Gastrocnemius medialis (tissue), 4 donors: ENCODE measurements at places on chromosomes 2 and 18. TPM values are rescaled to one million over a fixed set of nuclear protein-coding genes. Genes with fewer than 3 reads are reported as not detected.

The PELI1 gene
- 5.6 TPM for total RNA-seq

The REG3A gene
- not detected for total RNA-seq

The NEURL3 gene
- total RNA-seq: not detected

DNA sequence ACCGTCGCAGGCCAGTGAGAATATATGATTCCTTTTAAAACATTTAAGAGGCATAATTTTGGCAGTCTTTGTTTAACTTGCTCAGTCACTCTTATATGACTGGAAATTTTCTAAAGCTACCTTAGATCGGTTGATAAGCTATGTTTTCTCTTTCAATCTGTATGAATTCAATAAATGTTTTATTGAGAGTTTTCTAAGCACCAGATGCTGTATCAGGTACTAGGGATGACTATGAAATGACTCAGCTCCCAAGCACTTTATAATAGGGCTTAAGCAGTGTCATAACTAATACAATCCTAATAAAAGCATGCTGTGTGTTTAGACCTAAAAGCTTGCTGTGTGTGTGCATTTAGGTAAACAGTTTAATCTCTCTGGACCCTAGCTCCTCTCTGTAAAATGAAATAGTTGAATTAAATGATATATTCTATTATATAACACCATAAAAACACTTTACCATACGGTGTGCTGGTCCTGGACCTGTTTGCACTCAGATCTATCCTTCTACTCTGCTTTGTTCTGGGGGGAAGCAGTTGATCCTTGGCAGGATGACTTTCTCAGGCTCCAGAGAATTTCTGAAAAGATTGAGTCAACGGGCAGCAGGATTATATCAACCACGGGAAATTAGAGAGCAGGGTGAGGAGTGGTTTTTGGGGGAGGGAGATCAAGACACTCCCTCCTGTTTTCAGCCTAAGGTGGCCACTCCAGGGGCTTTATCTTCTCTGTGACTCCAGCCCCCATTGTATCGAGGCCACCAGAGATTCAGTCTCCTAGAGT lies 26.1 kb upstream of the SLC38A11 start:
- H3K4me1 ChIP-seq: no peaks in the 10 kb centered on the region
- H3K4me3 ChIP-seq: no peak overlapping the region

DNA sequence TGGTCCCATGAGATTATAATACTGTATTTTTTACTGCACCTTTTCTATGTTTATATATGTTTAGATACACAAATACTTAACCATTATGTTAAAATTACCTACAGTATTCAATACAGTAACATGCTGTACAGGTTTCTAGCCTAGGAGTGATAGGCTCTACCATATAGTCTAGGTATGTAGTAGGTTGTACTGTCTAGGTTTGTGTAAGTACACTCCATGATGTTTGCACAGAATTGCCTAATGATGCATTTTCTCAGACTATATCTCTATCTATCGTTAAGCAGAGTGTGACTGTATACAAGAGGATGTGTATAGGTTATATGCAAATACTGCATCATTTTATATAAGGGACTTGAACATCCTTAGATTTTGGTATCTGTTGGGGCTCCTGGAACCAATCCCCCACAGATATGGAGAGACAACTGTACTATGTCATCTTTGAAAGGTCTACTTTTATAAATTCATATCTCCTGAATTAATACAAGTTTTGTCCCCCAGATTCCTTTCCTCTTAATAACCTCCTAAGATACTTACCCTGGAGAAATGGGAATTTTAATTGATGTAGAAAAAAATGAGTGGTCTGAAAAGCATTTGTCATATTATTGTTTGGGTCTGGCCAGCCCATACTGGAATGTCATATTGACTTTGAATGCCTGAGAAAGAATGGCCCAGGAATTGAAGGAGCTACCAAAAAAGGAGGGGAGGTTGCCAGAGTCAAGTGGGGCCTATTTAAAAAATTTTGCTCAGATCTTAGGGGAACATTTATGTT lies 36.6 kb downstream of the EHBP1 start:
- no peak overlapping the region for H3K4me3 ChIP-seq
- H3K27ac ChIP-seq: no peak overlapping the region
- no peaks in the 10 kb centered on the region for H3K36me3 ChIP-seq
- H3K27me3 ChIP-seq: no peaks in the 10 kb centered on the region
- no peaks in the 10 kb centered on the region for H3K4me1 ChIP-seq

- H3K4me3 ChIP-seq: no peak overlapping the region
- H3K27ac ChIP-seq: no peak overlapping the region
- no peaks in the 10 kb centered on the region for H3K36me3 ChIP-seq
- DNase-seq: no peak
- no peaks in the 10 kb centered on the region for H3K27me3 ChIP-seq
Measured at GRCh38 chr2:47237375-47238334, 82.5 kb upstream of the STPG4 start.

DNA sequence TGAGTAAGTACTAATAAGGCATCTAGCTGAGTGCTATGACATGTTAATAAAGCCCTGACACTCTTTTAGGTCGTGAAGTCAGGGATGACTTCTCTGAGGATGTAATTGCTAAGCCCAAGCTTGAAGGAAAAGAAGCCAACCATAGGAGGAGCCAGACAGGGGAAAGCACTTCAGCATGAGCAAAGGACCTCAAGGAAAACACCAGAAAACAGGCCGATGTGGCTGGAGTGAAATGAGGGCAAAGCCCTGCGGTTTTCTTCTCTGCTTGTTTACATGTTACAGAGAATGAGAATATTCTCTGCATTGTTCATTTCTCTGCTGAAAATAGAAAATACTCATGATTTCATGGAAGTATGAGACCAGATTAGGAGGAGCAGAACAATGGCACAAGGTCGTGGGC lies 112.5 kb upstream of the ARHGAP28 start:
- no peak for DNase-seq
- H3K4me1 ChIP-seq: no peaks in the 10 kb centered on the region
- H3K36me3 ChIP-seq: no peaks in the 10 kb centered on the region
- H3K4me3 ChIP-seq: no peak overlapping the region
- H3K27me3 ChIP-seq: no peaks in the 10 kb centered on the region
